ENCODE measurements at places on chromosomes 16 and 17.
A peak's percentile ranks its signal among the peaks of the same experiment; 100 is the strongest.

DNA sequence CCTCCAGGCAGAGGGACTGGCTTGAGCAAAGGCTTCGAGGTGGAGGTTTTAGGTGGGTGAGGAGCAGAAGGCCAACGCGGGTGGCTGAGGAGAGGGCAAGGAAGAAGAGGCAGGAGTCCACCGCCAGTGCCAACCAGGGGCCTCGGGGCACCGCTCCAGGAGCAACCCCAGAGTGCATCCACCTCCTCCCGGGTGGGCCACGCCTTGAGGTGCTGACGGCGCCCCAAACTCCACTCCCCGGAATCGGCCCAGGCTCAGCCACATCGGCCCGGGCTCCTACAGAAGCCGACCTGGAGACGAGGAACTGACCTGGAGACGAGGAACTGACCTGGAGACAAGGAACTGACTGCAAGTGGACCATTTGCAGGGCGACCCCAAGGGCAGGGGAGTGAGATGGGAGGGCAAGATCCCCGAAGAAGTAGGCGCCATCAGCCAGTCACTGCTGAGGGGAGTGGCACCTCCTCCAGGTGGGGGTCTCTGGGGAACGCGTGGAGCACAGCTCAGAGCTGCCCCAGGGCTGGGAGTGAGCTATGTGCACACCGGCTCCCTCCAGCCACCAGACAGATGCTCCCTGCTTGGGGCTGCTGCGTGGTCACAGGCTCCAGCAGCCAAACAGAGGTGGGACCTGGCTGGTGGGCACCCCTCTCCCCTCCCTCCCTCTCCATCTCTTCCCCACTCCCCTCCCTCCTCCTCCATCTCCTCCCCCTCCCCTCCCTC lies 29.2 kb upstream of the CBFA2T3 start:
- no peak for DNase-seq

GRCh38 chr16:1387331-1387730 lies 27.2 kb downstream of the UNKL start:
- no peak for DNase-seq

DNA sequence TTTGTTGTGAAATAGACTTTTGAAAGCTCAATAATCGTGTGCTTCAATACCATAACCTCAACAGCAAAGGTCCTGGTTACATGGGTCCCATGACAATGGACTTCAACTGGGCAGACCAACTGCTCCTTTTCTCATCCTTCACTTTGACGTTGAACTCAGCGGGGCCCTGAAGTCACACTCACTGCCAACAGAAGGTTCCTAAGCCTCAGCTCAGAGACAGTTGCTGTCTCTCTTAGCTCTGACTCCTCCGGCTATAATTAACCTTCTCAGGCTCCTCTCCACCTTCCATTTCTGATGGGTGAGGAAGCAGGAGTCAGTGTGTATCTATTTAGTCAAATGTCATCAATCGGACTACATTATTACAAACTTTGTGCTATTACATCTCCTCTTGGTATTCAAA lies 23.8 kb downstream of the MPP3 start:
- DNase-seq = no peak

DNA sequence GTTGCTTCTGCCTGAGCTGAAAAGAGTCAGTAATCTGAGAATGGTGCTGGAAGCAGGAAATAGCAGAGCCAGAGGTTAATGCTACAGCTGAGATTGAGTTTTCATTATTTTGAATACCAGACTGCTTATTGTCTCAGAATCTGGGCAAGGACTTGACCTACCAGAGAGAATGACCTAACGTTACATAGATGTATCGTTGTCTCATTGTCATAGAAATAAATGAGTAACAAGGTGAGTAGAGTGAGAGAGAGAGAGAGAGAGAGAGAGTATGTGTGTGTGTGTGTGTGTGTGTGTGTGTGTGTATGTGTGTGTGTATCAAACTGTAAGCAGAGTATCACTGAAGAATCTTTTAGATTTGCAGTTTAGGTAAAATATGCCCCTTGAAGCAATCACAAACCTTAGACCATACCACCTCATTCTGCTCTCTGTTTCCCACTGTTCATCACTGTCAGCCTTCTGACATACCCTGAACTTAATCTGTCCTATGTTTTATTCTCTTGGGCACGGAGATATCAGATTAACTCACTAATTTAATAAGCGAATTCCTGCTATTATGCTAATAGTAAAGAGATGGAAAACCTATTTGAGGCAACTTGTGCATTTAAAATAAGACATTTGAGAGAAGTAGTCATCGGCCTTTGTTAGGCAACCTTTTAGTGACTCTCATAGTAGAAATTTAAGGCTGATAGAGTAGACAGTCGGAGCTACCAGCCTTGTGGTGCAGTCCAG lies 87.8 kb downstream of the CYB561 start:
- no peak for DNase-seq

- DNase-seq = no peak
These were observed 30.3 kb downstream of the DBNDD1 start for GRCh38 chr16:89988951-89989350.

DNA sequence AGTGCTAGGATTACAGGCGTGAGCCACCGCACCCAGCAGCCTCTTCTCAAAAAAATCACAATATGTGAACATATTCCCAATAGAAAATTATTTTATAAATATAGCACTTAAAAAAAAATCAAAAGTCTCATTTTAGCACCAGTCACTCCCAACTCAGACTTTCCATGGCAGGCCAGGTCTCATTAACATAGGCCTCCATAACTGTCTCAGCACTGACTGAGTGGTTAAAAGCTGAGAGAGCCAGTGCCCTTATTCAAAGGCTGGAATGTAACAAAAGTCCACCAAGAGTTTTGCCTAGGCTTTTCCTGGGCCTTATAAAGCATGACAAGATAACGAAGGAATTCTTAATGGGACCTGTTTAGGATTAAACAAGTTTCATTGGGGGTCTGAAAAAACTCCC lies 79.8 kb downstream of the EMP2 start:
- DNase-seq = no peak

DNA sequence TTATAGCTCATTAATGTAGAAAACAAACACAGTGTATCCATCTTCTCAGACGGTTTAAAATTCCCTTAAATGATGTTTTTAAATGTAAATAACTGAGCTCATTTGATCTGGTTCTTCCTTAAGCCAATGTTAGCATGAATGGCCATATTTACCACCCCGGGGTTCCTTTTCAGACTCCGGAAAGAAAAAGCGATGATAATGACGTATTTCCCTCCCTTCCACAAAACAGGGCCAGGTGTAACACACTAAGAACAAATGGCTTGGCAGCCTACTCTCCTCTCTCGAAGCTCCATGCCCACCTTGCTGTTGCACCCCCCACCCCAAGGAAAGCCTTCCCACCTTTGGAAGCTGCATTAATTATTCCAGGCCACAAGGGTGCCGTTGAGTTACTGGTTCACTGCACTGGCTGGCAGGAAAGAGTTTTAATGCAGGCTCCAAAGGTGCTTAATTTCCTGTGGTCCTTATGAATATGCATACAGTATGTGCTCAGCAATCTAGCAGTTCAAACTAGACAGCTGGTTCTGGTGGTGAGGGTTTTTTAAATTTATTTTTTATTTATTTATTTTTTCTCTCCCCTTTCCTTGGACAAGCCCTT lies 378.9 kb downstream of the WWOX start:
- peak; percentile 36 for DNase-seq

GRCh38 chr17:9367156-9367555 lies 208.5 kb downstream of the STX8 start:
- DNase-seq = no peak

- no peak for DNase-seq
These were observed 4.8 kb downstream of the MAP2K3 start for GRCh38 chr17:21289175-21289901.

DNA sequence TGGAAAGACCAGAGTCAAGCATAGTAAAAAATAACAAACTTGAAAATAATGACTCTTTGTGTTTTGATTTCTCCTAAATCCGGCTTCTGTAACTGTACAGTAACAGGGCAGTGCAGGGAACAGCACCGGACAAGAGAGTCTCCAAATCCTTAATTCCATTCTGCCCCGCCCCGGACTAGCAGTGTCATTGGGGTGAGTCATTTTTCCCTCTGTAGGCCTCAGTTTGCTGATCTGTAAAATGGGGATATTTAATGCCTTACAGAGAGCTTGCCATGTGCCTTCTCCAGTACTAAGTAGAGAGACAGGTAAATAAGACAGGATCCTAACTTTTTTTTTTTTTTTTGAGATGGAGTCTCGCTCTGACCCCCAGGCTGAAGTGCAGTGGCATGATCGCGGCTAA lies 83.6 kb upstream of the TBC1D3K start:
- no peak for DNase-seq

- DNase-seq = no peak
These were observed 167.5 kb downstream of the CDK5R1 start for GRCh38 chr17:32654324-32654723.

GRCh38 chr17:2087597-2088211 lies 32.8 kb downstream of the HIC1 start:
- no peak for DNase-seq

GRCh38 chr17:76088041-76088867 lies 9.3 kb downstream of the ZACN start:
- DNase-seq = no peak

GRCh38 chr16:66562409-66562808 lies 3.8 kb upstream of the CMTM1 start:
- no peak for DNase-seq

DNA sequence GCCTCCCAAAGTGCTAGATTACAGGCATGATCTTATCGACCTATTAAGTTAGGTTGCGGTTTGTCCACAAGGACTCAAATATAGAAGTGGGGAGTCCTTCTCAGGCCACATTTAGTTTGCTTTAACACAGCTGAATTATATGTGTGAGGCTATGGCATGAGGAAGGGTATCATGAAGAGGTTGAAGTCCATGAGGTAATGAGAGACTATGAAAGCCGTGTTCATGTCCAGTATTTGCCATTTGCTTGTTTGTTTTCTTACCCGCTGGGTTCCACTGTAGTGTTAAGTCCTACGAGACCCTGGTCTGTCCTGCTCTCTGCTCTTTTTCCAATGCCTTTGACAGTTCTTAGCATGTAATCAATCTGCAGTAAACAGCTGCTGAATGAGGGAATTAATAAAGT lies 1072.4 kb upstream of the EEF2KMT start:
- DNase-seq = no peak

DNA sequence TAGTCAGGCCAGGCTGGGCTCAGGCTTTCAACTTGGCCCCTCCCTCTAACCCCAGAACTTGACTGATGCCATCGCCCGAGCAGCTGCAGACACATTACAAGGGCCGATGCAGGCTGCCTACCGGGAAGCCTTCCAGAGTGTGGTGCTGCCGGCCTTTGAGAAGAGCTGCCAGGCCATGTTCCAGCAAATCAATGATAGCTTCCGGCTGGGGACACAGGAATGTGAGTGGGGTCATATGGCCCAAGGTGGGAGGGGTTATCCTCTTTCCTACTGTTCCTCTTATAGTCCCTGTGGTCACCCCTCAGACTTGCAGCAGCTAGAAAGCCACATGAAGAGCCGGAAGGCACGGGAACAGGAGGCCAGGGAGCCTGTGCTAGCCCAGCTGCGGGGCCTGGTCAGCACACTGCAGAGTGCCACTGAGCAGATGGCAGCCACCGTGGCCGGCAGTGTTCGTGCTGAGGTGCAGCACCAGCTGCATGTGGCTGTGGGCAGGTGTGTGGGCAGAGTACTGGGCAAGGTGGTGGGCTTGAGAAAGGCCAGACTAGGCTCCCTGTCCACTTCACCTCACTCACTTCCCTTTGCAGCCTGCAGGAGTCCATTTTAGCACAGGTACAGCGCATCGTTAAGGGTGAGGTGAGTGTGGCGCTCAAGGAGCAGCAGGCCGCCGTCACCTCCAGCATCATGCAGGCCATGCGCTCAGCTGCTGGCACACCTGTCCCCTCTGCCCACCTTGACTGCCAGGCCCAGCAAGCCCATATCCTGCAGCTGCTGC lies 2.1 kb upstream of the NRN1L start:
- DNase-seq = no peak

GRCh38 chr16:75096656-75097055 lies 19.9 kb downstream of the LDHD start:
- DNase-seq = no peak

GRCh38 chr17:14269473-14269872 lies 31.4 kb upstream of the HS3ST3B1 start:
- DNase-seq = no peak

DNA sequence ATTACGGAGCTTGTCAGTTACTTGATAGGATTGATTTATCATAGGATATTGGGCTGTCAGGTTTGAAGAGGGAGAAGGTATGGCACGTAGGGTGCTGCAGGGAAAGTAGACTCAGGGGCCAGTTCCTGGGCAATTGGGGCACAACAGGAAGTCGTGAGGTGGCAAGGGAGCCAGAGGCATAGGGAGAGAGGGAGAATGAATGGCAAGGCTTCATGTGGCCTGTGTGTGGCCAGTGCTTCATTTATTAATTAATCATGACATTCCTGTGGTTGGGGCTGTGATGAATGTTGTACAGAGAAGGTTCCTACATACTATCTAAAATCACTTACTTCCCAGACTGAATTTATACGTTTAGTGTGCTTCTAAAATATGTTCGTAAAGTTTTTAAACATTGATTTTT lies 19.3 kb downstream of the MFSD11 start:
- DNase-seq = no peak

DNA sequence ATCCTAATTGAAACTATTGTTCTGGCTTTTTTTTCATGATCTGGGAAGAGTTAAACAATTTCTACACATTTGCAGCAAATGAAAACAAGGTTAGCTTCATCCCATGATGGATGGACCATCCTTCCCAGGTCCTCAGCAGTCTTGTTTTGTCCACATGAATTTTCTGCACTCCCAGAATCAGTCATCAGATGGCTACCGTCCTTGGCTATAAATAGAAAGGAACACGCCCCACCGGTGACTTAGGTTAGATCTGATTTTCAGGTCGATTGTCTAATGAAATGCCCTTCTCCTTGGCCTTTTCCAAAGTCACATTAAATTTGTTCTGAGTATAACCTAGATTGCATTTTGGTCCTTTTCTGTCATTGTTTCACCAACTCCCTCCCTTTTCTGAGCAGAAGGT lies 41.4 kb upstream of the NOL11 start:
- no peak for DNase-seq

DNA sequence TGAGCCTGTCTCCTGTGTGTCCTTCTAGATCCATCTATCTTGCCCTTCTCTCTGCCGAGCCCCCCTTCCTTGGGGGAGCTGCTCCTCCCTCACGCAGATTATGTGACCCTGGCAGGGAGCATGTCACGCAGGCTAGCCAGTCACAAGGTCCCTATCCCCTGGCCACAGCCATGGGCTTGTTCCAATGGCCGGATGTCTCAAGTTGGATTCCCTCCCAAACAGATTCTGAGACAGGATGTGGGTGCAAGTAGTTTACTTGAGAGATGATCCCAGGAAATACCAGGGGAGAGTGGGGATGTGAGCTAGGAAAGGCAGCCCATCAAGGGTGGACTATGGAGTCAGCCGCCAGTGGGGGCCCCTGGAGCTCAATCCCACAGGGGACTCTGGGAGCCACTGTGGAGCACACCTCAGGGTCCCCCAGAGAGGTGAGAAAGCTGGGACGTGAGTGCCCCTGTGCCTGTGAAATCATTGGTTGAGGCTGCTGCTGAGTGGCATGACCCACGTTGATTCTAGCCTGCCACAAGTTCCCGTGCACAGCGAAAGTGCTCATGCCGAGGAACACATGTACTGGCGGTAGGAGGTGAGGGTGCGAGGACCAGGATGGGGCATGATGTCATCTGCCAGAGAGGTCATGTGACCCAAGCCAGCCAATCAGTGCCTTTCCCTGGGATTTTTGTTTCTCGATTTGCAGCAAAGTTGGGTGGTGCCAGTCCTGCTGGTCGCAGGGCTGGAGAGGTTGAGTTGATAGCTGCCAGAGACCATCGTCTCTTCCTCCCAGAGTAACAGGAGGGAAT lies 6.4 kb upstream of the CRISPLD2 start:
- DNase-seq = no peak

GRCh38 chr17:36931096-36931696 lies 6.1 kb upstream of the LHX1 start:
- no peak for DNase-seq
